ENCODE measurements at places on chromosomes 7 and 10.

- DNase-seq, result no peak
Measured at GRCh38 chr7:73353243-73353642, 25.3 kb downstream of the FKBP6 start.

GRCh38 chr7:150856303-150857275, 4.3 kb downstream of the AOC1 start:
- no peak for DNase-seq

DNA sequence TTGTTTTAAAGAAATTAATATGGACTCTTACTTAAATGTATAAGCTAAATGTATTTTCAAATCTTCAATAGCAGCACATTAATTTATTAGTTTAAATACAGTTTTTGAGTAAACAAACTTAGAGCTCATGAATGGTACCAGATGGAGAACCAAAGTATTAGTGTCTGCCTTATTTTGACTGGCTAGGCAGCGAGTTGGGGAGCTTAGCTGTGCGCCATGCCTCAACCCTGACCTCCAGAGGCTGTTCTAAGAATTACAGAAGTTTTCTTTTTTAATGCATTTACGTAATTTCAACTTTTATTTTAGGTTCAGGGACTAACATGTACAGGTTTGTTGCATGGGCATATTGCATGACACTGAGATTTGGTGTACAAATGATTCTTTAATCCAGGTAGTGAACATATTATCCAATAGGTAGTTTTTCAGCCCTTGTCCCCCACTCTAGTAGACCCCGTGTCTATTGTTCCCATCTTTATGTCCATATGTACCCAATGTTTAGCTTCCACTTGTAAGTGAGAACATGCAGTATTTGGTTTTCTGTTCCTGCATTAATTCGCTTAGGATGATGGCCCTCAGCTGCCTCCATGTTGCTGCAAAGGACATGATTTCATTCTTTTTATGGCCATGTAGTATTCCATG, 166.8 kb downstream of the IQUB start:
- DNase-seq, result no peak

DNA sequence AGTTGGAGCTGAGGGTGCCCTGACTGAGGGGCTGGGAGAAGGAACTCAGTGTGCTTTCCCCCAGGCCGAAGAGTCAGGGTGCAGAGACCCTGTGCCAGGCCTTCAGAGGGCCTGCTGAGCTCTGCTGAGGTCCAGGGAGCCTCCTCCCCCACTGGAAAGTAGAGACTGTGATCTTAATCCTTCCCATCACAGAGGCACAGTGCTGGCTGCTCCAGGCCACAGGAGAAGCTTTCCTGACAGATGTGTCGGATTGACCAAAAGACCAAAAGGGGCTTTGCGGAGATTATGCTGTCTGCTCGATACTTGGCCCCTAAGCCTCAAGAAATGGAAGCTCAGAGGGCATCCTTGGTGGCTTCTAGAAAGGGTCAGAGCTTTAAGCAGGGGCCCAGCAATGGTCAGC, 32.9 kb upstream of the BTRC start:
- no peak for DNase-seq

DNA sequence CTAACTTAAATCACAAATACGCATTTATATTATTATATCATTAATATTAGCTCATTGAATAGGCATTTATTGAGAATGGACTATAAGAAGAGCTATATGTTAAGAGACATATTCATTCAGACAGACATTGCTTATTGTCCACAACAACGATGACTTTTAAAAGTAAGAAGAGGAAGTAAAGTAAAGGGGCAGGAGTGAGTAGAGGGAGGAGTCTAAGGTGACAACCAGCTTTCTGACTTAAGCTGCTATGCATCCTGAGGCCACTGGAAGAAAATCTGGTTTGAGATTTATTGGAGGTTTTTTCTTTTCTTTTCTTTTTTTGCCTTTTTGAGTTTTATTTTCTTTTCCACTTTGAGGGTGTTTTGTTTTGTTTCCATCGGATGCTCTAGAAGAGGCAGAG, 723.5 kb downstream of the GRM8 start:
- no peak for DNase-seq

- no peak for DNase-seq
Measured at GRCh38 chr7:82443547-82444219, at the start of gene CACNA2D1. TSS of gene CACNA2D1 (minus strand) at chr7:82443777.

DNA sequence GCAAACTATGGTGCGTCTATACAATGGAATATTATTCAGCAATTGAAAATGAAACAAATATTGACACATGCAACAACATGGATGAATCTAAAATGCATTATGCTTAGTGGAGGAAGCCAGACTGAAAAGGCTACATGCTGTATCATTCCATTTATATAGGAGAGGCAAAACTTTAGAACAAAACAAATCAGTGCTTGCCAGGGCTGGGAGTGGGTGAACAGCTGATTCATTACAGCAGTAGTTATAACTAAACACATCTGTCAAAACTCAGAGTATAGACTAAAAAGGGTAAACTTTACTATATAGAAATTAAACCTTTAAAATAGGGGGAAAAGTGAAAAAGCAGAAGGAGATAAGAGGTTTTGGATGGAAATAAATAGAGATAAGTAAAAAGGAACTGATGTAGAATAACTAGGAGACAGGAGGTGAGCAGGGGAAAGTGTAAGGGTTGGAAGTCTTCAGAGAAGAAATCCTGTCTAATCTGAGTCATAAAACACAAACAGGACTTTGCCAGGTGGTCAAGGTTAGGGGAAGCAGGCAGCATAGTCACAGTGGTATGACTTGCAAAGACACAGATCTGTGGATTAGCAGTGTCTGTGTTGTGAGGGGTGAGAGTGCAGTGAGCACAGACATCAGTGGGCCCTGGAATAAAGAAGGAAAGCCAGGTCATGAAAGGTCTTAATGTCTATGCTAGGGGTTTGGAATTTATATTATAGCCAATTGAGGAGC, 349.8 kb downstream of the PHTF2 start:
- DNase-seq, result no peak

- no peak for DNase-seq
Measured at GRCh38 chr7:75971961-75972763, 22.2 kb downstream of the TMEM120A start.

DNA sequence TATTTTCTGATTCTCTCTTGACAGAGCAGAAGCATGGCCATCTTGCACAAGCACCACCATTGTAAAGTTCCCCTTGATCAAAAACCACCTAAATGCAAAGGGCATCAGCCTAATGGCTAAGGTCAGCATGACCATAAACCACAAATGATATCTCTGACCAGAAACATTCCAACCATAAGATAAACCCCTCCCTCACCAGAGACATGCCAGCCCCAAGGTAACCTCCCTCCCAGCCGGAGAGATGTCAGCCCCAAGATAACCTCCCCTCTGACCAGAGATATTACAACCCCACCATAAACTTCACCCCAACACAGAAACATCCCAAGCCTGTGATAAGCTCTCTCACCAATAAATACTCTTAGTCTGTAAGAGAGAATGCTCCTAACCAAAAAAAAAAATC, 72.1 kb upstream of the CDK1 start:
- no peak for DNase-seq

- no peak for DNase-seq
Measured at GRCh38 chr7:66930341-66930740, 9.3 kb downstream of the TMEM248 start.

DNA sequence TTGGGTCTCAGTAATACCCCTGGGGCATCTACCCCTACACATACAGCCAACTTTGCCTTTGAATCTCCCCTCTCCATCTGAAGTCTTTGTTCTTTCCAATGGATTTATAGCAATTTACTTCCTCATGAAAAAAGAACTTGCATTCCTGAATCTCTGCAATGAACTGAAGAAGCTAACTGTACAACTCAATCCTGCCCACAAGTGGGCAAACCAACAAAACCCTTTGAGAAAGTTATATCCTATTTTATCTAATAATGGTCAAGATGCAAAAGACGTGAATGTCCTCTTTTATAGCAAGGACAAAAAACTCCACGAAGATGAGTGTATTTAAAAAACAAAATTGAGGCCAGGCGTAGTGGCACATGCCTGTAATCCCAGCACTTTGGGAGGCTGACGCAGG, 991.3 kb downstream of the LRMDA start:
- no peak for DNase-seq

DNA sequence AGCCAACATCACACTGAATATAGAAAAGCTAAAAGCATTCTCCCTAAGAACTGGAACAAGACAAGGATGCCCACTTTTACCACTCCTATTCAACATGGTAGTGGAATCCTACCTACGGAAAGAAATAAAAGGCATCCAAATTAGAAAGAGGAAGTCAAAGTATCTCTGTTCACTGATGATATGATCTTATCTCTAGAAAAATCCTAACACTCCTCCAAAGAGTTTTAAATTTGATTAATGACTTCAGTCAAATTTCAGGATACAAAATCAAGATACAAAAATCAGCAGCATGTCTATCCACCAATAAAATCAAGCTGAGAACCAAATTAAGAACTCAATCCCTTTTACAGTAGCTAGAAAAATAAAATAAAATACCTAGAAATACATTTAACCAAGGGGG, 35.3 kb upstream of the TNKS2 start:
- DNase-seq, result no peak

GRCh38 chr7:70582927-70583895, 548.7 kb upstream of the GALNT17 start:
- DNase-seq, result no peak

- DNase-seq, result no peak
Measured at GRCh38 chr7:66236713-66237303, 31.7 kb downstream of the TPST1 start.

GRCh38 chr10:133275684-133276092, 980 bp downstream of the ADAM8 start:
- DNase-seq, result no peak

- no peak for DNase-seq
Measured at GRCh38 chr7:2640482-2640830, 8.7 kb downstream of the TTYH3 start.

- no peak for DNase-seq
Measured at GRCh38 chr10:44792119-44792775, 118.9 kb upstream of the TMEM72 start.
